ENCODE measurements at places on chromosomes 5 and 9.

GRCh38 chr5:150616506-150616905, 24.0 kb upstream of the SYNPO start:
- no peak for DNase-seq

GRCh38 chr9:124262649-124262972, 4.9 kb downstream of the NEK6 start:
- DNase-seq, result no peak

GRCh38 chr5:33985447-33985846, 954 bp upstream of the SLC45A2 start:
- no peak for DNase-seq

DNA sequence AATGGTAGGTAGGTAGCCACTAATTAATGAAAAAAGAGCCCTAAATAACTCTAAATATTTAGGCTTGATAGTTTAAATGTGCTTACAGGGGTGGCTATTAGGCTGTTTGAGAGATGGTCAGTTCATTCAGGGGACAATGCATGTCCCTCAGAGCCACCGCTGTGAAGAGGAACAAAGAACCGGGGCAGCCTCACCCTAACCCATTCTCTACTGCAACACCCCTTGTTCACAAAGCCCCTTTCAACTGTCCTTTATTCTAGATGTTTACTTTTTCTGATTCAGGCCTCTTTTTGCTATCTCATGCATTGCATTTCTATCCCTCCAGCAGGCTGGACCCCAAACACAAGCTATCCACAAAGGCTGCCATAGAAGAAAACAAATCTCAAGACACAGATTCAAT, 906.7 kb downstream of the NR2F1-AS1 start:
- DNase-seq, result no peak

GRCh38 chr5:7577381-7577780, 181.4 kb downstream of the ADCY2 start:
- no peak for DNase-seq

All from cardiac septum (tissue), 1 donor.